ENCODE measurements at places on chromosomes 11 and 22.

DNA sequence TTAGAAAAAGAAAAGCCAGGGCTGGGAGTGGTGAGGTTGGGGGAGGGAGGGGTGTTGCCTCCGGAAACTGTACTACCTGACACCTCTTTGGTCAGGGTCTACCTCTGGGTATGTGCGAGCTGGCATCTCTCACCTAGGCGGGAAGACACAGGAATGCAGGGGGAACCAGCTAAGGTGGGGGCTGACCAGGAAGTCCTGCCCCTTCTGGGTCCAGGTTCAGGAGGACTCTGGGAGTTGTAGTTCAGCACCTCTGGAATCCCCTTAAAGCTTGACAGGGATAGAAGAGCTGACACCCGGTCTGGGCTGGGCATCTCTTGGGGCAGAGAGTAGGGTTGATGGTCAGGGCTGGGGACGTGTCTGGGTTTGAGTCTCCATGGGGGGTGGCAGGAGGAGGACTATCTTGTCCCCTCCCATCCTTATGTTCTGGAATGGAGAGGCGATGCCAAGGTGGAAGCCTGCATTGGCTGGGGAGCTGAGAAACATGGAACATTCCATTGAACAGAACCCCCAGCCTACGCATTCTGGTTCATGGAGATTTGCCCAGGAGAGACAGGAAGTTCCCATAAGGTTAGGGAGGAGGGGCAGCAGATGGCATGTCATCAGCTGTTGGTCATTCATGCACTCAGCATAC is 2.1 kb upstream of the KIAA1671 start:
- no peak for ATAC-seq

DNA sequence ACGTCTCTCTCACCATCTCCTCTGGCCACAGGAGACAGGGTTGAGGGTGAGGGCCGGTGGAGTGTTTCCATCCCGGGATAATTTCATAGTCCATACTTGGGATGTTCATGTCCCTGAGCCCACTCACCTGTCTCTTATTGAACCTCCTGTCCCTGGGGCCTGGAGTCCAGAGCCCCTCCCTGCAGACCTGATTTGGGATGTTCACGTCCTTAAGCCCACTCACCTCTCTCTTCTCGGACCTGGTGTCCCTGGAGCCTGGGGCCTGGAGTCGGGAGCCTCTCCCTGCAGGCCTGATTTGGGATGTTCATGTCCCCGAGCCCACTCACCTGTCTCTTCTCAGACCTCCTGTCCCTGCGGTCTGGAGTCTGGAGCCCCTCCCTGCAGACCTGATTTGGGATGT is 868.2 kb downstream of the BRD1 start:
- ATAC-seq: no peak

DNA sequence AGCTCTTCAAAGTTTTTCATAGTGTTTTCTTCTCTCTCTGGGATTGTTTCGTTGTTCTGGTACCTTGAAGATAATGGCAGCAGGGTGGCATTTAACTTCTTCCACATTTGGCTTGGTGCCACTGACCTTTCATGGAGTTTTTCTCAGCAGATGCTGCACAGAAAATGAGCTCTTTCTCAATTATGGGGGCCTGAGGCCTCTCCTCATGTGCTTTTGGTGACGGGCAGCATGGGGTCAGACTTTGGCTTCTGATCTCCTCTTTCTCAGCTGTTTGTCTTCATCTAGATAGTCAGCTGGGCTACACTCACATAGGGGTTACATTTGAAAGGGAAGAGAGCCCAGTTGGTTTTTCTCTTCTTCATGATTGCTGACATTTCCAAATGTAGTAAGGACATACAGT is 76.3 kb downstream of the FAT3 start:
- no peak for ATAC-seq

- no peak for ATAC-seq
Observed at GRCh38 chr22:35633520-35633919, 14.7 kb upstream of the APOL6 start.

DNA sequence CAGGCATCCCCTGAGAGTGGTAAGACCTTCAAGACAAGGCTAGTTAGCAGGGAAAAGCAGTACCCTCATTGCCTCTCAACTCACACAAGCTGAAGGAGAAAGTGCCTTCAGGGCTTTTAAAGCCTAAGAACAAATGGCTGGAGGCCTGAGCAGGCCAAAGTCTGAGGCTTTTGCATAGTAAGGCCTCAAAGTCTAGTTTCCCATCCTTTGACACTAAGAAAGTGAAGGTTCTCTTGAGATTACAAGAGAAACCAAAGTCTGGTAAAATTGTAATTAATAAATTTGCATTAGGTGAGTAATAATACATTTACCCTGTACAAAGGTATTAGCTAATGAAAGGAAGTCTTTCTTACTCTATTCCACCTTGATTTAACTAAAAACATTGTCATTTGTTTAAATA is 47.0 kb upstream of the CCDC89 start:
- ATAC-seq: no peak

DNA sequence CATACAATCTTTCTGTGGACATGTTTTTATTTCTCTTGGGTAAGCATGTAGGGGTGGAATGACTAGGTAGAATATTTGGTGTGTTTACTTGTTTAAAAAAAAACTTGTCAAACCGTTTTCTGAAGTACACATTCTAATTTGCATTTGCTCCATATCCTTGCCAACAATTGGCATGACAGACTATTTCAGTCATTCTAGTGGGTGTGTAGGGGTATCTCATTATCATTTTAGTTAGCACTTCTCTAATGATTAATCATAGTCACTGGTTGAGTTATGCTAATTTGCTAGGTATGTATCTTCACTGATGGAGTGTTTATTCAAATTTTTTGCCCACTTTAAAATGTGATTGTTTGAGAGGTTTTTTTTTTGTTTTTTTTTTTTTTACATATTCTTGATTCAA is 64.3 kb downstream of the C11orf65 start:
- ATAC-seq: no peak

GRCh38 chr22:38554281-38554680 is 15.7 kb downstream of the DMC1 start:
- no peak for ATAC-seq

DNA sequence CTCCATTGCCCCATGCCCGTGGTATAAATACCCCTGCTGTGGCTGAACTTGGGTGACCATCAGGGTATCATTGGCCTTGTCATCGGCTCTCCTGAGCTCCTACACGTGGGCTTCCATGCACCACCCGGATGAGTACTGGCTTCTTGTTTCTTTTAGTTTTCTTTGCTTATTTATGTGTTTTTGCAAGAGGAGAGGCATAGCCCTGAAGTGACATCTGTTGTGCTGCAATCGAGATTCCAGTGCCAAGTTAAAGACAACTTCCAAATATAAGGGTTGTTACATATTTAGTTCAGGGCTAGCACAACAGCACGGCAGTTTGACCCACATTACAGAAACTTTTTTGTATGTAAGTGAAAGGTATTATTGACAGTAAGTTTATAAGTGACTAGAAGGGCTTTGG is 1087.1 kb downstream of the TBC1D22A start:
- no peak for ATAC-seq

GRCh38 chr11:11510939-11511338 is 110.9 kb downstream of the GALNT18 start:
- no peak for ATAC-seq

DNA sequence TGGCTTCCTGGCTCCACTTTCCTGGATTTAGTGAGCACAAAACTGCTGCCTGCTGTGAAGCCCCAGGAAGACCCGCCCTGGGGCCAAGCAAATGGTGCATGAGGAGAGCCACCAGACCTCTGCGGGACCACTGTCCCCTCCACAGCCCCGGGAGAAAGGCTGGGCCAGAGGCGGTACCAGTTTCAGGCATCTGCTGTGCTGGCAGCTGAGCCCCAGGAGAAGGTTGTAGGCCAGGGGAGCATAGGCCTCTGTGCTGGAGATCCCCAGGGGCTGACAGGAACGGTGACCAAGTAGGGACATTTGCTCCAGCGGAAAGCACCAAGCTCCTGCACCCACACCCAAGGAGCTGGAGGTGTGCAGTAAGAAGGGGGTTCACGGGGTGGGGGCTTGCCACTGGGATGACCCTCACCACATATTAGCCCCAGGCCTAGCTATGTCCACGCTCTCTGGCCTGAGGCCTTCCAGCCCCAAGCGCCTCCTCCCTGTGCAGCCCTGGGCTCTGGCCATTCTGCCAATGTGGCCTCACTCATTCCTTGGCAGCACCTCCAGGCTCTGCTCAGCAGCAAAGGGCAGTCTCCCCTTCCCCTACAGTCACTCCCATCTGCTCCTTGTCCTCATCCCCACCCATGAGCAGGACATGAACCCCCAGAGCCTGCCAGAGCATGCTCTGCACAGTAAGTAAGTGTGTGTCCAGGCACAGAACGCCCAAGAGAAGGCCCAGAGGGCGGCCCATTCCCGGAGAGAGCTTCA is 24.0 kb upstream of the COMT start:
- no peak for ATAC-seq

- ATAC-seq: no peak
Observed at GRCh38 chr11:116657842-116658825, 114.7 kb downstream of the BUD13 start.

- ATAC-seq: no peak
Observed at GRCh38 chr11:64088162-64089026, 52.7 kb downstream of the FLRT1 start.

DNA sequence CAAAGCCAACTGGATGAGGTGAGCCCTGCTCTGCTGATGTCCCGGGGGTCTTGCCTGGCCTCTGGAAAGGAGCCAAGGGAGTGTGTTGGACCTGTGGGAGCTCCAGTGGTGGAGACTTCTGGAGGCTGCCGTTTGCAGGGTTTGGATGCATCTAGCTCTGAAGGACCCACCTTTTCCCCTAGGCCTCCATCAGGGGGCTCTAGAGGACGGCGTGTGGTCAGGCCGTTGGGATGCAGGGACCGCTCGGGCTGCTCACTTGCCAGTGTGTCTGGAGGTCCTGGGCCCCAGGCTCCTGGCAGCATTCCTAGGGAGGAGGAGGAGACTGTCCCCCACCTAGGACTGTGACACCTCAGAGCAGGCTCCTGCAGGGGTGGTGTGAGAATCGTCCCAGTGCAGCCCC is 58.3 kb downstream of the PRDM11 start:
- no peak for ATAC-seq

DNA sequence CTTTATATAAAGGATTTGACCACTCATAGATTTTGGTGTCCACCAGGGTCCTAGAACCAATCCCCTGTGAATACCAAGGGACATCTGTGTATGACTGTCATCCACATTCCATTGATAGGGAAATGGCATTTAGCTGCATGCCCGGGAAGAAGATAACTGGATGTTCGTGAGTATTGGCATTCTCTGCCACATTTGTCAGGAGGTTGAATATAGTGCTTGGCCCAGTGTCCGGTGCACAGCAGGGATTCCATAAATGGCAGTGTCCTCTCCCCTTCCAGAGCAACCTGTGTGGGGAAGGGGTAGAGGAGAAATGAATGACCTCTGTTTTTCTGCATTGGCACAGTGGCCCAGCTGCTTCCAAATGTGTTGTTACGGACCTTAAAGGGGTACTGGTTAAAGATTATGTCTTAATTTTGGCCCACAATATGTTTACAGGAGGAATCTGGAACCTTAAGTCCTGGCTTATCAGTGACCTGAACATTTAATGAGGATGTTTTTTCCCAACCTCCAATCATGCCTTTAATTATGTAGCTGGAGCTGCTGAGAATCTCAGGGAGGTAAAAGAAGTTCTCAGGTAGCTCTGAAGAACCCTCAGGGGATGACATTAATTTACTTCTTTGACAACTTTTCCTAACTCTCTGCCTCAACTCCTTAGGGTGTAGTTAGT is 33.6 kb upstream of the OR4B1 start:
- no peak for ATAC-seq

DNA sequence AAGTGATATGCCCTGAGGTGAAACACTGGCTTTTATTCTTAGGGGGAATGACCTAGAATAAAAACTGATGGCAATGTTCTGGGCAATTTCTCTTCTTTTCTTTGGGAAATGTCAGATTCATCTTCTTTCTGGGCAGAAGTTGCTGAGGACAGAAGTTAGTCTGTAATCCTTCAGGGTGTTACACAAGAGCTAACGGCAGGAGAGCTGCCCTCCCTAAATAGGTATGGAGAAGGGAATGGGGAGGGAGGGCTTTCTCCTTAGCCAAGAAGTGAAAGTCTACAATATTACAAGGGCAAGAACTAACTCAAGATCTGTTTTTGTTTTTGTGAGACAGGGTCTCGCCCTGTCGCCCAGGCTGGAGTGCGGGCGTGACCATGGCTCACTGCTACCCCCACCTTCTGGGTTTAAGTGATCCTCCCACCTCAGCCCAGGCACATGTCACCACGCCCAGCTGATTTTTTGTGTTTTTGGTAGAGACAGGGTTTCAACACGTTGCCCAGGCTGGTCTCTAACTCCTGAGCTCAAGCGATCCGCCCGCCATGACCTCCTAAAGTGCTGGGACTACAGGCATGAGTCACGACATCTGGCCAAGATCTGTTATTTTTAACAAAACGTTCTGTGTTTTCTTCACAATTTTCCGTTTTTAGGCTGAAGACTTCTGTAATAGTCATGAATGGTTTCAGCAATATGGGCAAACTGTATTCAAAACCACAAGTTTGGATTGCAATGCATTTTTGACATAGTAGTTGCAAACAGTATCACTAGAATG is 7.2 kb downstream of the PIWIL4 start:
- no peak for ATAC-seq

DNA sequence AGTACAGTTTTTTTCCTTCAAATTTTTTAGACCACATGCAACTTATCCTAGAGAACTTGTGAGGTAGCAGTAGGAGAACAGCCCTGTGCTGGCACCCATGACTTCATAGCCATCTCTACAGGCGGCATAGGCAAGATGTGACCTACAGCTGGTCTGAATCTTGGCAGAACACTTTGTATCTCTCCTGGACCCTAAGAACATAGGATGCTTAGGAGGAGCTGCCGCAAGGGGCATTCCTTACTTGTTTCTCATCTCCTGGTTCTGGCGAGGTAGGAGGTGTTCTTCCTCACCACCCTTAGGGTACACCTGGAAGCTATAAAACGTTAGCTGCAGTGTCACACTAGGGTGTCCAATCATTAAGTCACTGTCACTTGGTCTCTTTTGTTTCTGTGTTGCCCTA is 16.4 kb downstream of the CWC15 start:
- no peak for ATAC-seq

GRCh38 chr11:9947231-9947864 is 283.5 kb downstream of the SWAP70 start:
- ATAC-seq: no peak

- peak; percentile 62 for ATAC-seq
Observed at GRCh38 chr11:61955422-61956135, 5.4 kb downstream of the BEST1 start.

DNA sequence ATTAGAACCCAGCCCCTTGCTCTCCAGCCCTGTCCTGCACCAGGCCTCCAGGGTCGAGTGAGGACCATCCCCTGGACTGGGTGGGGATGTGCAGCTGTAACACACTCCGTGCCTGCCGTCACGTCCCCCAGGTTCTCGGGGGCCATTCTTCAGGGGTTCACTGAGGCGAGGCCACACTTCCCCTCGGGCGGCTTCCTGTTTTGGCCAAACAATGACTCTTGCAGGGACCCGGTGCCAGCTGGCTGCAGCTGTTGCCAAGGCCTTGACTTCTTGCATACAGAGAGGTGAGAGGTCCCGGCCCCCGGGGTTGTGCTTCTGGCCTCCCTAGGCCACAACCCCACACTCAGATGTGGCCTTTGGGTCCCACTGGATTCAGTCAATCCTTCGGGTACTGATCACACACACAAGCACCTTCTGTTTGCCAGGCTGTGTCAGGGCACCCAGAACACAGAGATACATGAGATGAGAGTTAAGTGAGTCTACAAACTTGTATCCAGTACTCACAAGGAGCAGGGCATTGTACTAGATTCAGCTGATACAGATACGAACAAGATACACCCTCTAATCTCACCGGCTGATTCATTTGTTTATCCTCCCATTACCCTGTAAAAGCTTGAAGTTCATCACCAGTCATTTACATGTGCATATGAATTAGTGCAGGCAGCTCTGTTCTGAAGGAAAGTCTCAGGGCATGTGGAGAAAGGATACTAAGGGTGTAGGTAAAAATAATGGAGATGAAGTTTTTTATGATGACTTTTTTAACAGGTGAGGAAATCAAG is 32.9 kb downstream of the LRRC32 start:
- ATAC-seq: peak; percentile 34
